ENCODE measurements at places on chromosomes 6 and 20.

DNA sequence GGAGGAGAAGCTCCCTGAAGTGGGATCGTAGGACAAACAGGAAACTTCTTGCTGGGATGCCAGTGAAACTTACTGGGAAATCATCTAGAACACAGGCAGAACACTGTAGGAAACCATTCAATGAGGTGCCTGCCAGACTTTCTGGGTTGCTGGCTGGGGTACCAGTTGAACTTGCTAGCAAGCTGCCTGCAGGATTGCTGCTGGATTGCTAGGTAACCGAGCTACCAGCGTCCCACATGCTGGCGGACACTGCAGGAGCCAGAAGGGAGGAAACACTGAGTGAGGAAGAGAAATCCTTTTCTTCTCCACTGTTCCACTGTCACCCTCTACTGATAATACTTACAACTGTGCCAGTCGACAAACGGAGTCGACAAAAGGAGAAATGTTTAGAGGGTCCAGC is 91.3 kb upstream of the SLC35B3 start:
- DNase-seq = no peak

- DNase-seq = no peak
Measured at GRCh38 chr20:33460711-33461110, 17.1 kb upstream of the SNTA1 start.

DNA sequence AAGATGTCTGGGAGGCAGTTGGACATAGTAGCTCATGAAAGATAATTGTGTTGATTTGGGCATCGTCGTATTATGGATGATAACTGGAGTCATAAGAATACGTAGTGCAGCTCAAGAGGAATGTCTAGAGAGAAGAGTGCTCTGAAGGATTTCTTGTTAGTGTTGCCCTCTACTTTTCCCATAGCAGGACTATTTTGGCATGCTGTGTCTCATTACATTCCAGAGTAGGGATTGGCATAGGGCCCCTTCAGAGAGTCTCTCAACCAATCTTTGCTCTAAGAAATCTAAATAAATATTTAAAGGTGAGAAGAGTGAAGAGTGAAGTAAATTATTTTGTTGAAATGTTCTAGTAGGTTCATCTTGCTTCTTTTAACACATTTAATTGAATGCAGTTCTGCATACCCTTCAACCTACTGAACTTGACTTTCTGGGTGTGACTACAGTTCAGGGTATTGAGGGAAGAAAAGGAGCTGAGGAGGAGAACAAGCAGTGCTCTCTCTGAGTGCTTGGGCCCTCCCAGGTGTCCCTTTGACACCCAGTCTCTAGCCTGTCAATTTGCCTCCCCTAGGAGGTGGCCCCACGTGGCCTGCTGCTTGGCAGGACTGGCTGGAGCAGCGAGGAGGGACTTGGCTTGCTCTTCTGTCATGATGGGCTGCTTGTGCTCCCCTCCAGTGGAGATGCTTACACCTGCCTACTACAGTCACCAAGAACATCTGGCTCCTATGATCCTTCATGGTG is 33.3 kb downstream of the SOBP start:
- DNase-seq = no peak

DNA sequence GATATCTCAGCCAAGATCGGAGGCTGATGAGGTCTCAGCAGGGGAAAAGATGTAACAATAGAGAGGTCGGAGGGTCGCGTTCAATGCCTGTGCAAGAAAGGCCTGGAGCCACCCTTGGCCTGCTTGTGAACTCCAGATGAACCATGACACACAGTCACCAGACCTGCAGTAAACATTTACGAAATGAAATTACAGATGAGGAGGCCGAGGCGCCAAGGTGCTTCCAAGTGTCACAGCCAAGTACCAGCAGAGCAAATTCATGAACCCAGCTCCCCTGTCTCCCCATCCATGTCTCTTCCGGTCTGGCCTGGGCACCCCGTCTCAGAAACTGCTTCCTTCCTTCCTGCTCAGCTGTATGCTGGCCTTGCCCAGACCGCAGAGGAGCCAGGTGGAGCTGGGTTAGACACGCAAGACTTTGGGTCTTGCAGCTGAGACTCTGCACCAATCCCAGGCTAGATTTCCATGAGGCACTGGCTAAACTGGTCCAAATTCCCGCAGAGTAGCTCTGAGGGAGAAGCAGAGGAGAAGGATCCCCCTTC is 48.1 kb downstream of the CHMP4B start:
- no peak for DNase-seq

GRCh38 chr6:42165016-42165415 is 8.1 kb upstream of the GUCA1A start:
- no peak for DNase-seq

DNA sequence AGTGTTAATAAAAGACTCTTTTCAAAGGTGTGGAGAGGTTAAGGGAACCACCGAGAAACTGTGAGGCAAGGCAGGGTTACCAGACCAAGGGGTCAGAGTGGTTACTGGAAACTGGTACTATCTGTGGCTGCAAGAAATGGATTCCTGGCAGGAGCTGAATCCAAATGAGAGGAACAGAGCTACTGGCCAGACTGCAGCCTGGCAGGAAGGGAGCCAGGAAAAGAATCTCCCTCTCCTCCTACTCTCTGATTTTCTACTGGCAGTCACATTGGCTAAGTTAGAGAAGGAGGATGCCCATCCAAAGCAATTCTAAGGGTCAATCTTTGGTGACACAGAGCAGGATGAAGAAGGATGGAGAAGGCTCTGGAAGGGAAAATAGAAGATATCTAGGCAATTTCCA is 211.5 kb downstream of the GRM1 start:
- no peak for DNase-seq

- DNase-seq = no peak
Measured at GRCh38 chr20:60332523-60332922, 374.3 kb downstream of the CDH26 start.

DNA sequence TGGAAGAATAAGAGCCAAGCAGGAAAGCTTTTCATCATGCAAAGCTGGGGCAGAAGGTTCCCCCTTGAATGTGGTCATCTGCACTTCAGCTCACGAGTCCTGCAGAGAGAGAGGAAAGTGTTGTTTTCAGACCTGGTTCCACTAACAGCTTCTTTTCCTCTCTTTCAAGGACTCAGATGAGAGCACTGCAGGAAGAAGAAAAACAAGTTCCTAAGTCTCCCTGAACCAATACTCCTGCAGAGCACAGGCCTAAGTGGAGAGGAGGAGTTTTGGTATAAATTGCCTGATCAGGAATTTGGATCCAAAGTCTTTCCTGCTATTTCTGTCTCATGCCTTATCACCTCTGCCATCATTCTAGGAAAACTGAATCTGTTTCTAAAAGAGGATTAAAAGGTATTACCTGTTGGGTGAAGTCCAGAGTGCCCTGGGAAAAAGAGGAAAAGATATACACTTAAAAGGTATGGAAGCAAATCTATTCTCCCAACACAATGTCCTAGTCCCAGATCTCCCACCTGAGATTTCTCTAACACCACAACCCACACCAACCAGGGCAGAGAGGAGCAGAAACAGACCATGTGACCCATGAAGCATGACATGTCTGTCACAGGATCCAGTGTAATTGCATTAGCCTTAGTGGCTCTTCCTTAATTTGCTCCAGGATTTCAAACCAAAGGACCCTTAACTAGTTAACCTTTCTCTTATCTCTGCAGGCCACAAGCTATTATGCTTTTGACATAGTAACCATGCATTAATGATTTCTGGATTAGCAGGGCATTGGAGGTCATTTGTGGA is 12.2 kb downstream of the HLA-DRB5 start:
- DNase-seq = no peak

- DNase-seq = no peak
Measured at GRCh38 chr6:107266563-107266962, 151.2 kb upstream of the BEND3 start.

- DNase-seq = no peak
Measured at GRCh38 chr20:57907131-57908000, 197.6 kb upstream of the PMEPA1 start.

GRCh38 chr20:59163631-59164530 is at the start of gene ZNF831:
ZNF831 (plus strand) TSS chr20:59163821; CDS start chr20:59191020, 27,199 bp downstream.
- no peak for DNase-seq

- no peak for DNase-seq
Measured at GRCh38 chr6:155485756-155486155, 30.1 kb upstream of the NOX3 start.

GRCh38 chr6:108501559-108501958 is 59.2 kb upstream of the FOXO3 start:
- DNase-seq = no peak

GRCh38 chr20:58045579-58045978 is 182.9 kb downstream of the ANKRD60 start:
- DNase-seq = no peak

DNA sequence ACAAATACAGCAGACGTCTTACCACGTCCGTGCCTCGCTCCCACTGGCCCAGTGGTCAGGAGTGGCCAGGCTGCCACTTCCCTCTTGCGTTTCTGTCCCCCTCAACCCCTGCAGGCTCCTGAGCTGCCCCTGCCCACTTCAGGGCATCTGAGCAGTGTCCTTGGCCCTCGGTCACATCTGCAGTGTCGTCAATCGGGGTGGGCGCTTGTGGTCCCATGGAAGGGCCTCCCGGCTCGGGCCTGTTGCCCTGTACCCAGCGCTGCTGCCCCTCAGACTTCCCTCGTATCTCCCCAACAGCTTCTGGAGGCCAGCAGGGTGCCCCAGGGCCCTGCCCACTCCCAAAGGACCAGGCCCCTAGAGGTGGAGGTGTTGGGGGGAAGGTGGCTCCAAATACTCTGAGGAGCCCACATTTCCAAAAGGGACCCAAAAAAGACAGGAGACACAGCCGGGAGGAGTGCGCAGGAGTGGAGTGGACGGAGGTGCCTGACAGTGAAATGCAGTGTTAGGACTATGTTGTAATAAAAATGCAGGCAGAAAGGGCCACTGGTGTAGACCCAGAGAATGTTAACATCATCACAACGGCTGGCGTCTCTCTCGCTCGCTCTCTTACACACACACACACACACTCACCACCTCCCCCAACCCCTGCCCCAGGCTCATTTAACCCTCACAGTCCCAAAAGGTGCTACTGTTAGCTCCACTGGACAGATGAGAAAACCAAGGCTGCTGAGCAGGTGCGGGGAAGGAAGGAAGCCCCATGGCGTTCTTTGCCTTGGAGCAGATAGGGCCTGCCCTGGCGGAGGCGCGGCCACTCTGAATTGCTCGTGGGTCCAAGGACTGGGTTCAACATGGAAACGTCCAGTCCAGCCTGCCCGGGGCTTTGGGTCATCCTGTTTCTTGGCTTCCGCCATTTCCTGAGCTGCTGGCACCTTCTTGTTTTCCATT is 343.9 kb downstream of the ZFAND3 start:
- no peak for DNase-seq

GRCh38 chr6:85418059-85418458 is 31.8 kb upstream of the NT5E start:
- no peak for DNase-seq

- no peak for DNase-seq
Measured at GRCh38 chr20:32238483-32239425, 31.1 kb downstream of the POFUT1 start.

GRCh38 chr6:9499709-9500108 is 915.2 kb downstream of the TFAP2A start:
- DNase-seq = no peak

DNA sequence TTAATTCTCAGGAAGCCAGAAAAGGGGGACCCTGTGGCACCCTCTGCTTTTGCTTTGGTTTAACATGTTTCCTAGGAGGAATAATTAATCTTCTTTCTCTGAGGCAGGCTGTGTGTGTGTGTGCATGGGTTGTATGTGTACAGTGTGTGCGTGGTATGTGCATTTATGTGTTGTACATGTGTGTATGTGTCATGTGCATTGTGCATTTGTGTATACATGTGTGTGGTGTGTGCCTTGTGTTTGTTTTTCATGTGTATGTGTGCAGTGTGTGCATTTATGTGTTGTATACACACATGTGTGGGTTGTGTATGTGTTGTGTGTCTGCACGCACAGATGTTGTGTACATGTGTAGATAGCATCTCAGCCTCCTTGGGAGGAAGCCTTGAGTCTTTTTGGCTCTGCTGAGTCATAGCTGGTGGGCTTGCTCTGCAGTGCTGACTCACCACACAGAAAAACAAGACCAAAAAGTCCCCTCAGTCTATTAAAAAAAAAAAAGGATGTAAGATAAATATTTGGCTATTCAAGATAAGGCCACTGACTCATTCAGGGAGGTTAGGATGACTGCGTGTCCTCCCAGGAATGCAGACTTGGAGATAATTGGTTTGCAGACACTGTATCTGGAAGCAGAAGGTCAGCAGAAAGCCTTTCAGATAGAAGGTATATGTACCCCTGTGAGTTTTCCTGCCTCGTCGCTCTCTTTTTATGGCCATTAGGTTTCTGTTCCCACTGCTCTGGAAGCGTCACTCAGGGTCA is 58.6 kb downstream of the SYNJ2 start:
- no peak for DNase-seq

- DNase-seq = no peak
Measured at GRCh38 chr6:138345565-138346285, 32.0 kb upstream of the SMIM28 start.

DNA sequence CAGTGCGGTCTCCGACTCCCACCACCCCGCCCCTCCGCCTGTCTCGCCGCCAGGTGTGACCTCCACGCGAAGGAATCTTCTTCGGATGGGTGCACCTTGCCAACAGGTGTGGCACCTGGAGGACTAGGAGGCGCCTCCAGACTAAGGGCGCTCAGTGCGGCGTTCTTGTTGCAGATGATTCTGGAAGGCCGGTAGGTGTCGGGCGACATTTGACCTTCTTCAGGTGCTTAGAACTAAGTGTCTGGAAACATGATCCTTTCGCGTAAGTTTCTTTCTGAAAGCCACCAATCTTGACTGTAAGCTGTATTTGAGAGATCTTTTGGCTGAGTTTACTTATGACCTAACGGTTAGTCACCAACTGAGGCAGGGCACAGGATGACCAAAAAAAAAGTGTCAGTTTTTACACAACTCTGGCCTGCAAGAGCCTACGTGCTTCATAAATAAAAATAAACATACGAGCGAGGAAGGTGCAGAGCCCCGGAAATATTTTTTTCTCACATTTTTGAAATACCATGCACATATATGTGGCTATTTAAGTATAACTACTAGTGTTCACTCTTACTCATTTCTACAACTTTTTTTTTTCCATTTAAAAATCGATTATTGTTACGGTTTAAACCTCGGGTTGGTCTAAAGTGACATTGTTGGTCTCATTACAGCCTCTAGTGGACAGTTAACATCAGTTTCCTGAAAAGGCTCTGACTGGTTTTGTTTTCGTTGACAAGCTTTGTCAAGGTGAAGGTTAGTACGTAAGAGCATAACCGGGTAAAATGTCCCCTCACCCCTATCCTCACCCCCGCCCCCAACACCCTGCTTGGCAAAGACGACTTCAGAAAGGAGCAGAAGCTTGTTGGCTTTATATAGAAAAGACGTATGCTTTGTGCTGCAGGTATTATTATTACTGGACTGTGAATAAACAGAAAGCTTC is 1.6 kb upstream of the ATXN1 start:
- DNase-seq = peak; percentile 18

All from stimulated activated CD8-positive, alpha-beta memory T cell treated with anti-CD3 and anti-CD28 coated beads, Interleukin-4, amount 100 ng/mL, for 1 hour (primary cell).